ENCODE measurements at places on chromosomes 7 and 10.

DNA sequence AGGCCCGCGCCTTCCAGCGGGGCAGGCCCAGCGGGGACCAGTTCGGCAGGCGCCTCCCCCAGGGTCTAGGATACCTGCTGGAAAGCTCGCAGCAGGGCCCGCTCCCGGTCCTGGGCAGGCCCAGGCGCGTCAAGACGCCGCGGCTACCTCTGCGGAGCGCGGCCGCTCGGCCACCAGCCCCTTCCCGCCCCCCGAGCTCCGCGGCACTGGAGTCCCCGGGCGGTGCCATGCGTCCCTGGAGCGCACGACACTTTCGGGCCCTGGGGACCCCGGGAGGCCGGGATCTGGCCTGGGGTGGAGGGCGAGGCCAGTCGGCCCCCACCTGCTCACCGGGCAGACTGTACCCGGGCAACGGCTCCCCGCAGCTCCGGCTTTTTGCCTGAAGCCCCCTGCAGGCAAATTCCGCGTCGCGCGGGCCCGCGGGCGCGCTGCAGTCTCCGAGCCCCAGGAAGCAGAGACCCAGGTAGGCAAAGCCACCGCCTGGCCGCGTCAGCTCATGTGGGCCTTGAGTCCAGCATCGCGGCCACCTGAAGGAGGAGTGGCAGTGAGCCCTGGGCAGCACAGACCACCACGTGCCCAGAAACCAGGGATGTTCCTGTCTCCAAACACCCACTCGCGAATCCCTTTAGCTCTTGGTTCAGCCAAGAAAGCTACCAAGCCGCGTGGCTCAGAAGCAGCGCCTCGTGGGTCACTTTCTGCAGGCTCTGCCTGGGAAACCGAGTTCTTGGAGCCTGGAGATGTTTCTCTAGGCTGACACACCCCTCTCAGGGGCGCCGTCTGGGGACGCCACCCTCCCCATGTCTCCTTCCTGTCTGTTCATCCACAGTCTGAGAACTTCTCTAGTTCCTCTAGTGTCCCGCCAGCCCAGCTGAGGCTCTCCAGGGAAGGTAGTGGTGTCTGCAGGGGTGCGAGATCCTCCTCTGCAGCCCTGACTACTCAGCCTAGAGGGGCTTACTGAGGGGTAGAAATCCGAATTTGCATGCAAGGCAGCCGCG, 46.1 kb upstream of the APBB1IP start:
- no peak for DNase-seq

DNA sequence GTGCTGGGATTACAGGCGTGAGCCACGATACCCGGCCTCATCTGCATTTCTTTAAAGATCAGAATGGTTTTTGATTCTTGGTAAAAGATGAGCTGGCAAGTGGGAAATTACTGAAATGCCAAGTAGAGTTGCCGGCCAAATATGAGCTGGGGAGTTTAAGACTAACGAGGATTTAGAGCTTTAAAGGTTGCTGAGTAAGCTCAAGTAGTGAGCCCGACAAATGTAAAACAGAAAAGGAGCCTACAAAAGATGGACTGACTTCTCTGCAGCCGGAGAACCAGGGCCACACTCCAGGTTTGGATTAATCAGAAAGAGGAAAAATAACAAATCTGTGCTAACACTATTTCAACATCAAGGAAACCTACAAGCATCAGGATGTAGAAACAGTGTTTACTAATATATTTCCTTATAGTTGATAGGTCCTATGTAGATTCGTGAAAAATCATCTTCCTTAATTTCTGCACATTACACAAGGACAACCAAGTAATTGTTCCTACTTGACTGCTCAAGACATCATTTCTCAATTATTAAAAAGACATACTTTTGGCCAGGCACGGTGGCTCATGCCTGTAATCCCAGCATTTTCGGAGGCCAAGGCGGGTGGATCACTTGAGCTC, 49.6 kb downstream of the MPP7 start:
- no peak for DNase-seq

DNA sequence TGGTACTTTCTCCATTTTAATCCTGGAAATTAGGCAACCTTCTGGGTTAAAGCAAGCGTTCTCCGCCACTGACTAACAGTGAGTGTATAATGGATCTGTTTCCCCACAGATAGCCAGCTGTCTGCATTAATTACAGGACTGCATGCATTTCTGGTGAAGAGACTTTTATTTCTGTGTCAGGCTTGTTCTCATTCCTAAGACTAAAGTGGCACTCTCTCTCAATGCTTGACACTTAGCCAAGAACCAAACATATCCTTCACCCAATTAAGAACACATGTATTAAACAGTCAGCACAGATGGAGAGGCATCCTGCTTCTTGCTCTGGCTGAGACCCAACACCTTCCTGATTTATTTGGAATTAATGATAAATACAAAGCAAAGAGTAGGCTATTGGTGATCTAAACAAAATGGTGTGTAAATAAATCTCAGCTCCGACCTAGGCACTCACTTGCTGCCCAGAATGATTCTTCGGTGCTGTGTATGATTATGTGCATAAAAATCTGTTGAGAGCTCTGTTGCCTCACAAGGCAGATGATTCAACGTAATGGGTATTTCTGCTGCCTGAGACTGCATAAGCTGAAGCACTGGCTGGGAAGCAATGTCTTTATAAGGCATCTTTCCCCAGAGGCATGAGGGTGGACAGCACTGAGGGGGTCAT, 16.8 kb downstream of the CALU start:
- no peak for DNase-seq

DNA sequence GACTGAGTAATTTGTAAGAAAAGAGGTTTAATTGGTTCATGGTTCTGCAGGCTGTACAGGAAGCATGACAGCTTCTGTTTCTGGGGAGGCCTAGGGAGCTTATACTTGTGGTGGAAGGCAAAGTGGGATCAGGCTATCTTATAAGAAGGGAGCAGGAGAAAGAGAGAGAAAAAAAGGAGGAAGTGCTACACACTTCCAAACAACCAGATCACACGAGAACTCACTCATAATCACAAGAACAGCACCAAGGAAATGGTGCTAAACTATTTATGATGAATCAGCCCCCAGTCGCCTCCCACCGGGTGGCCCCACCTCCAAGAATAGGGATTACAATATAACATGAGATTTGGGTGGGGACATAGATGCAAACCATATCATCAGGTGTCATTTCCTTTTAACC, 89.1 kb upstream of the KCNMA1 start:
- DNase-seq = no peak

GRCh38 chr7:50812094-50812493, 29.4 kb upstream of the GRB10 start:
- DNase-seq = no peak

- DNase-seq = peak; percentile 20
These were observed 85.8 kb upstream of the PRKCQ start for GRCh38 chr10:6665847-6666246.

- DNase-seq = no peak
These were observed 22.2 kb downstream of the AHR start for GRCh38 chr7:17320657-17321056.

DNA sequence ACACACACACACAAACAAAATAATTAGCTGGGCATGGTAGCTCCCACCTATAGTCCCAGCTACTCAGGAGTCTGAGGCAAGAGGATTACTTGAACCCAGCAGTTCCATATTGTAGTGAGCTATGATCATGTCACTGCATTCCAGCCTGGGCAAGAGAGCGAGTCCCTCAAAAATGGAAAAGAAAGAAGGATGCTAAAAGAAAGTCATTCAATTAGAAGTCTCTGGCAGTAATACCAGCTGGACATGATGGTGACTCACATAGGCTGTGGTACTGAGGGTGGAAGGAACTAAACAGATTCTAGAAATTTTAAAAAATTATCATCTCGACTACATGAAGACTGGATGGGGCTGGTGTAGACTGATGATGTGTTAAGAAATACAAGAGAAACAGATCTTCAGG, 385.3 kb downstream of the ETV1 start:
- no peak for DNase-seq

GRCh38 chr7:24407965-24408364, 124.0 kb downstream of the NPY start:
- DNase-seq = no peak

- no peak for DNase-seq
These were observed 26.8 kb upstream of the CYP2C8 start for GRCh38 chr10:95096143-95096542.

Measured in stimulated activated effector memory CD8-positive, alpha-beta T cell treated with anti-CD3 and anti-CD28 coated beads, Interleukin-12 subunit alpha, Interleukin-12 subunit beta, amount 100 ng/mL, for 72 hours (primary cell).